ENCODE measurements at places on chromosomes 3 and 15.

- DNase-seq, result no peak
These were observed 17.5 kb downstream of the LSG1 start for GRCh38 chr3:194654443-194654842.

DNA sequence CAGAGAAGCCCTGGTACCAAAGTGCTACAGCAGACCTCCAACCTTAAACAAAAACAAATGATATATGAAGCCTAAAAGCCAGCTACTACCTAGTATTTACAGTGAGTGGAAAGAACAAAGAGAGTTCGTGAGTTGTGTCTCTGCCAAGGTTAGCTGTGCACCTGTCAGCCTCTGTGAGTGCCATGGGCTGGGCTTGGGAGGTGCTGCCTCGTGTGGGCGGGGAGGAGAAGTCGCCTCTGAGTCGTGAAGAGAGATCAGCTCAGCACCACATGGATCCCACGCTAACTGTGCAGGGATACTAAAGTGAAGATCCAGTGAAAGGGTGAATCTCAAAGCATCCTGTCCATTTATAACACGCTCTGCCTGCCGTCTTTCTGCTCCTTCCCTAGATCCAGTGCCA lies 101.9 kb downstream of the CHDH start:
- DNase-seq, result no peak

DNA sequence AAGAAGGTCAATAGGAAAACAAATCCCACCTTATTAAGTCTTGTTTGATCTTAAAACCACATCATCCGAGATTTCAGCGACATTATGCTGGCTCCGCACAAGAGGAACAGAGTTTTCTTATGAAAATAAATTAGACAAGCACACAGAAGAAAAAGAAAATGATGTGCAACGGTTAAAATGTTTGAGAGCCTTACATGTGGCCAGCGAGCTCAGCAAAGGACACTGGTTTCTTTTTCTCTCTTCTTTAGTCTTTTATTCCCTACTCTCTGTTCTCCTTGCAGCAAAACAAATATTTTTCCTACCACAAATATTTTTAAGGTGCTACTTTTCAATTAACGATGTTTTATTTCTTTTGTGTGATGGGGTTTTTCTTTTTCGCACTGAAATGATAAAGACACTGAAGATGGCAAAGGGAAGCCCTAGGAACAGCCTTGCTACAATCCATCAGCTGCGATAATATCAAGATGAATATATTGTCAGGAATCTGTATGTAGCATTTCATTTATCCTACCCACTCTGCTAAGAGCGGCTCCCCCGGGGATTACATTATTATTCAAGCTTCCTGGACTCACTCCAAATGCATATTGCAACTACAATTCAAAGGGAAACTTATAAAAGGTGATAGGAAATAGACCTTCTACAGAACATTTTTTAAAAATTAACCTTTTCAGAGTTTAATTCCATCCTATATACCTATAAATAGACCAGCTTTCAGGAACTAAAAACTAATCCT lies 72.9 kb downstream of the ANXA2 start:
- DNase-seq, result no peak

GRCh38 chr3:195099951-195100785 lies 170.8 kb downstream of the XXYLT1 start:
- DNase-seq, result no peak

DNA sequence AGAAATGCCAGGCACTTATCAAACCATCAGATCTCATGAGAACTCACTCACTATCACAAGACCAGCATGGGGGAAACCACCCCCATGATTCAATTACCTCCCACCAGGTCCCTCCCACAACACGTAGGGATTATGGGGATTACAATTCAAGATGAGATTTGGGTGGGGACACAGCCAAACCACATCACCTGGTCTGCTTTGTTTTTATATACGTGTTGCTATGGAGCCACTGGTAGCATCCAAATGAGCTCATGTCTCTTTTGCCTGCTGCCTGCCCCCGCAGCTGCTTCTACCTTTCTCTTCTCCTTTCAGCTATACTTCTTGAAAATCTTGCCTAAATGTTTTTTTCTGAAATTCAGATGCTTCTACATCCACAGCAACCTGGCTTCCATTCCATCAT lies 26.8 kb upstream of the PCOLCE2 start:
- DNase-seq, result no peak

DNA sequence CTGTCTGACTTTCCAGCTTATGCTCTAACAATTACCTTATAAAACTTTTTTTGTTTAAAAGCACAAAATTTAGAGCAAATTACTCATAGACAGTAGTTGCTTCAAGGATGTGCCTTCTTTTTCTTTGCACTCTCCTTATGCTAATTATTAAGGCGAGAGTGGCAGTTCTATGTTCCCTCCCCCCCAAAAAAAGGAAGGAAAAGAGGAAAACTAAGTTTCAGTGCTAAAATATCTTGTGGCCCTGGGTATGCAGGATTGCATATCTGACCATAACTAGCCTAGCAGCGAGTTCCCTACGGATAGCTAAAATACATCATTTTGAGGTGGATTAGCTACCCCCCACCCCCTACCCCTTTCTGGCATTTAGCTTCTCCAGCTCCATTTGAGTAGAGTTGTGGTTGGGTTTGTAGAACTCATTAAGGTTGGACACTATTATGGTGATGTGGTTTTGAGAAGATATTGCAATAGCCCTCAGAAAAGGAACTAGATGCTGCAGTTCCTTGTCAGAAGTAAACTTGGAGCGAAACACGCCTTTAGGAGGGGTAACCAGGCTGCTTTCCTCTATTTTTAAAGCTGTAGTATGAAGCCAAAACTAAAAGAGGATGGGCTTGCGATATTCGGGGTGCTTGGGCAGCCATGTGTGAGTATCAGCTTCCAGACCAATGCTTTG lies 174.6 kb downstream of the AKAP13 start:
- no peak for DNase-seq

GRCh38 chr3:141773676-141774075 lies 10.5 kb downstream of the GRK7 start:
- no peak for DNase-seq

- DNase-seq, result no peak
These were observed 61.5 kb upstream of the GALNT15 start for GRCh38 chr3:16112910-16113504.

DNA sequence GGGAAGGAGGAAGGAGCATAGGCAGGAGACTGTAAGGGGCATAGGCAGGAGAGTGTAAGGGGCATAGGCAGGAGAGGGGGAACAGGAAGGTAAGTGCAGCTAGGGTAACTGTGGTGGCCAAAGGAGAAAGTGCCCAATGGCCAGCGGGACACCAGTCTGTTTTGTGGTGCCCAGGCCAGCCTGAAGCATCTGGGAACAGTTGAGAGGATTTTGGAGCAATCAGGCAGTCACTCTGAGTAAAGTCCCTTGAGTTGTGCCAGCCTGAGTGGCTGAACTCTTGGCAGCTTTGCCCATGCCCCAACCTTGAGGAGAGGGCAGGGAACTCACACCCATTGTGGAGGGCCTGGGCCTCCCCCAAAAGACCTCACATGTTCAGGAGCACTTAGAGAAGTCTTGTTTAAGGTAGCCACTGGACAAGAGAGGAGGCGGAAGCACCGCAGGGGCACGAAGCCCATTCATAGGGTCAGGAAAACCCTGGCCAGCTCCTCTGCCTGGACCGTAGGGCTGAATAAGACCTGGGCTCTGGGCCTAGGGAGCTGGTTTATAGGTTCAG lies 3.5 kb upstream of the TGM5 start:
- no peak for DNase-seq

GRCh38 chr3:44968447-44968858 lies 7.5 kb downstream of the ZDHHC3 start:
- no peak for DNase-seq

DNA sequence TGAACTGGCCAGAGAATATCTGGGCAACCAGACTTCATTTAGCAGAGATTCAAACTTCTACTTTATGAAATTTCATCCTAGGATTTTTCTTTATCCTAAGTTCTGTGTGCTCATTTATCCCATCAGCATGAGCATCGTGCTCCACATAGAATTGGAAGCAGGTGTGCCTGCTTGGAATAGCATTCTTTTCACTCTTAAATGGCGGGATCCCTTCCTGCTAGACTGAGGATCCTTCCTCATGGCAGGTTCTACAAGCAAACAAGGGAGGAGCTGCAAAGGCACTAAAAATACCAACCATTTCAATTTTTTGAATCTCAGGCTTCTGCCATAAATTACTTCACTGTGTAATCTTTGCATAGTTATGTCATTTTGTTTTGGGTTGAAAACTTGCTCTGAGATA lies 74.6 kb upstream of the FLNB start:
- no peak for DNase-seq

- no peak for DNase-seq
These were observed 7.6 kb downstream of the CMTM6 start for GRCh38 chr3:32495085-32495484.

DNA sequence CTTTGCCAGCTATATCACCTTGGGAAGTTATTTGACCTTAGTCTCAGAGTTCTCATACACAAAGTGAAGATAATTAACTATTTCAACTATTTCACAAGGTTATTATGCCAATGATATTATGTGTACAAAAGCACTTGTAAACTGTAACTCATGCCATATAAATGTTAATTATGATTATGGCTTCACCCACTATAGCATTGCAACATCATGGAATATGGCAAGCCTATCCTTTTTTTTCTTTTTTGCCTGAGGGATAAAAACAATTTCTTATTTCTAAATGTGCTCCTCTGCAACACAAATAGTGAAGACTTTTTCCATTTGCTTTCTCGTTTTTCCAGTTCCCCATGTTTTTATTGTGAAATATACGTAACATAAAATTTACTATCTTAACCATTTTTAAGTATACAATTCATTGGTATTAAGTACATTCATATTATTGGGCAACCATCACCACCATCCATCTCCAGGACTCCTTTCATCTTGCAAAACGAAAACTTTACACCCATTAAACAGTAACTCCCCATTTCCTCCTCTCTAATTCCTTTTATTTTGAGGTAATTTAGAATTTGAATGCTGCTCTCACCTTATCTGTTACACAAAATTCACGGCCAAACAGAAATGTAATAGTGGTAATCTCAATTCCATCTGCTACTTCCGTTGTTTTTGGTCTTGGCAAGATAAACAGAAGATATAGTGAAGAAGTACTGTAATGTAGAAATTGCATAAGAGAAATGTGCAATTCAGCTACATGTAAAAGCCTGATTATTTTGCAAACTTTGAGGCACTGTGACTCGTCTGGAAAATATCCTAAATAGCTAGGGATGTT lies 46.3 kb downstream of the NANOGP8 start:
- no peak for DNase-seq

DNA sequence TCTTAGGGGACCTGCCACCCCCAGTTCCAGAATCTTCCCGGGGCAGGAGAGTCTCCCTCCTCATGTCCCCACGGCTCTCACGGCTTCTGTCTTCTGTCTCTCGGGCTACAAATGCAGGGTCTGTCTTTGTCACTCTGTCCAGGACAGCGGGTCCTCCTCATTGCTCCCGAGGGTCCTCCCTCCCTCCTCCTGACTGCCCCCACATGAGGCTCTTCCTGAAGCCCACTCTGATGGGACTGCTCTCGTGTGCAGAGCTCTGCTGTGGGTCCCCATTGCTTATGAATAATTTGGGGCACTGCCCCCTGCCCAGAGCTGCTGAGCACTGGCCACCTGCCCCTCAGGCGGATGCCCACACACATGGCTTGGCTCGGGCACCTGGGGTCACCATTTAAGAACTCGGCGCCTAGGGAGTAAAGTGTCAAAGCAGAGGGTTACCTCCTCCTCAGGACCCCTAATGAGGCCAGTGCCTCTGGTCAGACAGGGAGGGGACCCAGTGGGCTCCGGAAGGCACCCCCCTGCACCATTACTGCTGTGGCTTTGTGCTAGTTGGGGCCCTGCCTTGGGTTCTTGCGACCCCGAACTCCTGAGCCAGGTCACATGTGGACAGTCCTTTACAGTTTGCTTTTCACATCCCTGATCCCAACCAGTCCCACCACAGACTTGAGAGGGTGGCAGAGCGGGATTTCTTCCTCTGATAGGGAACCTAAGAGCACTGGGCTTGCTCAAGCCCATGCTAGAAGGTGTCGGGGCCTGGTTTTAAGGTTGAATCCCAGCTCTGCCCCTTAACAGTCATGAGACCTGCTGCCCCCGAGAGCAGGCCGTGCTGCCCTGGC lies 22.1 kb downstream of the HDAC11 start:
- no peak for DNase-seq

DNA sequence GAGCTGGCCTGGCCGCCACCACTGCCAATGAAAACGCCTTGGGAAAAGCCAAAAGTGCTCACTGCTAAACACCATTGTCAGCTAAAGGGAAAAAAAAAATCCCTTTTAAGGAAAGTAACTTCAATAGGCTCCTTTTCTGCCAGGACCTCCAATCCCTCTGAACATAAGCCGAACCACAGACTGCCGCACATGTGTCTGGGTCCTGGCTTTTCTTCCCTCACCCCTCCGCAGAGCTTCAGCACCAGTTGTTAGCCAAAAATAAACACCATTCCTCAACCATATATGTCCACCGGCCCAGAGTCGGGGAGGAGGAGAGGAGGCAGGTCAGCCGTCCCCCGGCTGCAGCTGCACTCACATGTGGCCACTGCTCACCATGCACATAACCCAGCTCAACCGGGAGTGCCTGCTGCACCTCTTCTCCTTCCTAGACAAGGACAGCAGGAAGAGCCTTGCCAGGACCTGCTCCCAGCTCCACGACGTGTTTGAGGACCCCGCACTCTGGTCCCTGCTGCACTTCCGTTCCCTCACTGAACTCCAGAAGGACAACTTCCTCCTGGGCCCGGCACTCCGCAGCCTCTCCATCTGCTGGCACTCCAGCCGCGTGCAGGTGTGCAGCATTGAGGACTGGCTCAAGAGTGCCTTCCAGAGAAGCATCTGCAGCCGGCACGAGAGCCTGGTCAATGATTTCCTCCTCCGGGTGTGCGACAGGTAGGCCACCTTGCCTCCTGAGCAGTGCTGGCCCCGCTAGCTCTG lies at the start of gene FBXL22:
TSS of gene FBXL22 (plus strand) at position 350 of the 753 bp plus-strand sequence. CDS start at position 356, 6 bp downstream.
- DNase-seq, result no peak

DNA sequence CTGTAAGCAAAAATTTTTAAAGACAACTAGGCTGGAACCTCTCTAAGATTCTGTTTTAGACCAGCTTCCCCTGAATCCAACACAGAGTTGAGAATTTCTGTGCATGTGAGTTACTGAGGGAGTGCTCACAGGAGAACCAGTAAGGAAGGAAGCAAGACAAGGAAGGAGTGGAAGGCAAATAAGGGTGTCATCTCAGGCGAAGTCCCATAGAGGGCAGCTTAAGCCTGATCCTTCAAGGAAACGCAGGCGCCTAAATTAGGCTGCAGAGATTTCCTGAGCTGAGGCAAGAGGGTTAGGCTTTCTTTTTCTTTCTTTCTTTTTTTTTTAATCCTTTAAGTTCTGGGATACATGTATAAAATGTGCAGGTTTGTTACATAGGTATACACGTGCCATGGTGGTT lies 36.2 kb upstream of the COL6A6 start:
- DNase-seq, result no peak

GRCh38 chr15:91884606-91885005 lies 31.1 kb downstream of the SLCO3A1 start:
- DNase-seq, result no peak
